Pulmonary artery endothelial cell (primary cell): ENCODE measurements at places on chromosomes 7 and 10.

DNA sequence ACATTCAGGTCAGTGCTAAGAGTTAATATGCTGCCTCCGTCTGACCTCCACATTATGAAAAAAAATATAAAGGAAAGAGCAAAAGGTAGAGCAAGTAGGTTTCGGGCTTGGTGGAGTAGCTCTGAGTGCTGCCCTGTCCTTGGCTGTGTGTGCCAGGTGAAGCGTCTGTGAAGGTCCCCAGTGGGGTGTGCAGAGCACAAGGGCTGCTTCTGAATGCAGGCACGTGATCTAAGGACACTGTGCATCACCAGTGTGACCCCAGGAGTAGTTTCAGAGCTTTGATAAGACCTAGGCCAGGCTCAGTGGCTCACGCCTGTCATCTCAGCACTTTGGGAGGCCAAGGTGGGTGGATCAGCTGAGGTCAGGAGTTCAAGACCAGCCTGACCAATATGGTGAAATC, 36.0 kb downstream of the KLF6 start:
- no peak for DNase-seq

DNA sequence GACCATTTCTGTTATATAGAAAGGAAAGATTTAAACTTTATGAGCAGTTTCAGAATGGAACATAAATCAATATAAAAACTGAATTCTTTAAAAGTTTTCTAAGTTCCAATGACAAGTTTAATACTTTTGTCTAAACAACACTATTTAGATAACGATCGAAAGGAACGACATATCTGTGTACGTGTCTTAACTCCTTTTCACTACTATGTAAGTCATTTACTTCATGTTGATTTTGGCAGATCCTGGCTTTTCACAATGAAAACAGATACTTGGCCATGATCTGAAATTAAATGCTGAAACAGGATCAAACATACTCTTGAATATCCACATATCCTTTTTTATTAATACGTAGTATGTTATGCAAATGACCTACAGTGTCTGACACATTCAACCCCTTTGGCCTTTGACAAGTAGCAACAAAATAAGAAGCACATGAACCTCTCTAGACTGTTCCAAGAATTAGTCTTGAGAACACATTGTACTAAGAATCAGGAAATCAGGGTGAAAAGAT, 41.9 kb downstream of the RNLS start:
- DNase-seq = peak; percentile 48

GRCh38 chr7:2621061-2621828, 10.5 kb upstream of the TTYH3 start:
- DNase-seq = no peak

DNA sequence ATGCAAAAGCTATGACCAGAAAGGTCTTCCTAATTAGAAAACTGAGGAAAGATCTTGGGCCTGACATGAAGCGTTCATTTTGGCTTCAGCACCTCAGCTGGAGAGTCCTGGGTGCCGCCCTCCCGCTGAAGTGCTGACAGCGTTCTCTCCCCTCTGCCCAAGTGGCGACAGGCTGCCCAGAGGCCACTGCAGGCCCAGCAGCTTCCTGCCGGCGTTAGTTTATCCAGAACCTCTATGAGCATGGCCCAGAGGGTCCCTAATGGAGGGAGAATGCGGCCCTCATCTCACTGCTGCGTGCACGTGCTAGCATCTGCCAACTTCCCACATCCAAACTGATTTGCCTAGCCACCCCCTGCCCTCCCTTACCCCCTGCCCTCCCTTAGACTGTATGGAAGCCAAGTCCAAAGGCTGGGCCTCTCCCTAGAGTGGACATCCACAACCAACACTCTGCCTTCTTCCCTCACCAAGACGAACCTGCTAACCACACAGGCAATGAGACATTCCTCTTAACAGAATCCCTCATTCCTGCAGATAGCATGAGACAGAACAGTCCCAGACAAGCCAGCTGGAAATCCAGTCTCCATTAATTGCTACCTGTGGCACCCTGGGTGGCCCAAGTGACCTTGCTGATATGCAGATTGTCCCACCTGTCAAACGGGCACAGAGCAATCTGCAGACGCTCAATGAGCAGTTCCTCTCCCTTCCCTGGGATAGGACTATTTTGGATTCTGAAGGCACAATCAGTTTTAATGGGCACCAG, 108.4 kb downstream of the C10orf90 start:
- DNase-seq = no peak

GRCh38 chr7:137703291-137704010, 143.3 kb downstream of the DGKI start:
- no peak for DNase-seq

GRCh38 chr7:34041707-34042106, 136.4 kb downstream of the BMPER start:
- DNase-seq = no peak

- DNase-seq = no peak
Measured at GRCh38 chr10:70669015-70669414, 3.3 kb upstream of the ADAMTS14 start.

DNA sequence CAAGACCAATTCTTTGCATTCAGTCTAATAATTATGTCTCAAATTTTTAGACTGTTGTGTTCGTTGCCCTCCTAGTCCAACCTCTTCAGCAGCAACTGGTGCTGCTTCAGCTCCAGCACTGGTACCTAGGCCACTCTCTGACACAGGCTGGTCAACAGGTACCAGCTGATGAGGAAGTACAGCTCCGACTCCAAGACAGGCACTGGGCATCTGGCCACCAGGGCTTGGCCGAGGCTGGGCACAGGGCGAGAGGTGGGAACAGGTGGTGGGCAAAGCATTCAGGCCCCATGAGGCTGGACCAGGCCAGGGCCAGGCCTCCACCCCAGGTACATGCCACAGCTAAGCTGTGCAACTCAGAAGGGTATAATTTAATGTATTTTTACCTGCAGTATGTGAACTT, 151.5 kb upstream of the AGR3 start:
- DNase-seq = no peak

DNA sequence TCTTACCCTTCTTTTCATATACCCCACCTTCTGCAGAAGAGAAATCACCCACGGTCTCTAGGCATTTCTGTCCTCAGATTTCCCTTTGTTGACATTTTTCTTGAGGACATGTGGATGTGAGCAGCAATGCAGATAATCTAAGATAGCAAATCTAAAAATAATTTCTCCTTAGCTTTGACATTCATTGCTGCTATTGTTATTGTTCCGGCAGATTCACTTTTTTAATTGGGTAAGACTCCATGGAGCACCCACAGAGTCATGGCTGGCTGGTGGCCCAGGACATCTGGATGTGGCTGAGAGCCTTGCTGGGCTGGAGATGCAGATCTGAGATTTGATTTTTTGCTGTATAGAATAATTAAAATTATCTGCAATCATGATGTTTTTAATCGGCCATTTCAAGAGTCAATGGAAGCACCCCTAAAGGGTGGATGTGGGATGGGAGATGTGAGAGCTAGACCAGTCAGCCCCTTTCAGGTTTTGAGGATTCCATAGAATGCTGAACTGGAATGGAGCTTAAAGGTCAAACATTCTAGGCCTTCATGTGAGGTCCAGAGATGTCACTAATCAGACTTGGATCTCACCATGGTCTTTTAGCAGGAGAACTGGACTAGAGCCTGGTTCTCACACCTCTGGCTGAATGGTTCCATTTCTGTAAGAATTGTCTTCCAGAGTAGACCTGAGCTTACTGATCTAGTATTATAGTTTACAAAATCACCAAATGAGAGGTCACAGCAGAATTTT, 37.5 kb downstream of the TAS2R41 start:
- no peak for DNase-seq

DNA sequence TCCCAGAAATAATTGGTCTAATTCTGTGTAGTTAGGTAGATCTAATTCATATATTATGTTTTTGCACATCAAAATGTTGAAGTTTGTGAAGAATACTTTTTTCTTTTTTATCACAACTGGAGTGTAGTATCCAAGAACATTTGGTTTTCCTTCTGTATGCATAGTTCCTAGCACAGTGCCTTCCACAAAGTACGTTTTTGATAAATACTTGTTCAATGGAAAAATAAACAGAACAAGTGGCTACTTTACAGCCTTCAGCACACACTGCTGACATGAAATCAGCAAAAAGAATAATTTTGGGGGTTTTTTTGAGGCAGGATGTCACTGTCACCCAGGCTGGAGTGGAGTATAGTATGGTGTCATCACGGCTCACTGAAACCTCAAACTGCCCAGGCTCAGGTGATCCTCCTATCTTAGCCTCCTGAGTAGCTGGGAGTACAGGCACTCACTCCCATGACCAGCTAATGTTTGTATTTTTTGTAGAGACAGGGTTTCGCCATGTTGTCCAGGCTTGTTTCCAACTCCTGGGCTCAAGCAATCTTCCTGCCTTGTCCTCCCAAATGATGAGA, 27.9 kb downstream of the TARP start:
- no peak for DNase-seq

DNA sequence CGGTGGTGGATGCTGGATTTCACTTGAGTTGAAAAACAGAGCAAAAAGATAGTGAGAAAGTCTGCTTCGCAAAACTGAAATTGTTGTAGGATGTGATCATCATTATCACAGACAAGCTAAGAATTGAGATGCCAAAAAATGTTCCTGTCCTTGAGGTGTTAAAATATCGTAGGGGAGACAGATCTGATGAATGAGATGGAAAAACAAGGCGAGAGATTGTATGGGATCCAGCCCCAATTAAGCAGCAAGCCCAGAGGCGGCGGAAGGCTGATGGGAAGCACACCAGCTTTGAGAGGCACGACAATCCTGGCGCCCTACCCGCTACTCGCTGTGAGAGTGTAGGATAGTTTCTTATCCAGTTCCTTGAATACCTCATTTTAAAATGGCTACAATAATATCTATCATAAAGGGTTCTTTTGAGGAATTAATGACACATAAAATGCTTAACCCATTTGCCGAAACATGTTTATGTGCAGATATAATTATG, 131.1 kb upstream of the PTN start:
- DNase-seq = no peak

DNA sequence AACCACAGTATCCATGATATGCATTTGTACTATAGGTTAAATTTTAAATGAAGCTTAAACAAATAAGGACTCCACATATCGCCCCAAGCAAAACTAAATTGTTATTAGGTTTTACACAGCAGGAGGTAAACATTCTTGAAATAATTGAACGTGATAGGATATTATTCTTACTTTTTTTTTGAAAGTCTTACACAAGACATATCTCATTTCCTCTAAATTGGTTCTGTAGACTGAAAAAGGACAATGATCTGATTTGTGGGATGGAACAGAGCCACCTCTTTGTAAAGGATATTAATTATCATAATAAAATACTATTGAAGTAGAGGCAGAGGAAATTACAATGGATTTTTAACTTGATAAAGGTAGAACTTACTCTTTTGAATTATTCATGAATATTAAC, 155.1 kb upstream of the SEMA3D start:
- DNase-seq = no peak

DNA sequence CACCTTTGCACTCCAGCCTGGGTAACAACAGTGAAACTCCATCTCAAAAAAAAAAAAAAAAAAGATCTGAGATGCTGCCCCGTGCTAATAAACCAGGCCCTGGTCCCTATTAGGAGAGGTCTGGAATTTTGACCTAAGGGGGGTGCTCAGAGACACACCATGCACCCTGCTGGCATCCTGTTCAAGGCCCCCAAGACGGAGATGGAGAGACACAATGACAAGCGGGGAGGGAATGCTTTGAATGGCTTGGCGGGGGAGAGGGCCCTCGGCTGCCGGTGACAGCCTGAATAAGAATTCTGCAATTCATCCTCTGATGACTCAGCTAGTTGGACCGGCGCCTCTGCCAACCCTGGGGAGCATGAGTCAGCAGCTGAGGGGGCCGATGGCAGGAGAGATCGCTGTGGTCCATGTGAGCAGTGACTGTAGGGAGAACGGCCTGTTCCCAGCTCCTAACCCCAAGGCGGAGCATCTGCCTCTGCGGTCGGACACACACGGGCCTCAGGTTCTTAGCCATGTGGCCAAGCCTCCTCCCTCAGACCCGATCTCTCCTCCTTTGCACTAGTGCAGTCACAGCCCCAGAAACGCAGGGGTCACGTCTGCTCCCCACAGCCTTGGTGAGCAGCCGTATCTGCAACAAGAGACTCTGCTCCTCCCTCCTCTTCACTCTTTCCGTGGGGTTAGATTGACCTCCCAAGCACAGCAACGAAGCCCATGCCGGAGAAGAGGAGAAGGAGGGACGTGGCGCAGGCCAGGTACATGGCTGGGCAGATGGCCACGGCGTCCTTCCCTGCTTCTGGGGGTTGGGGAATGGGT, 14.9 kb downstream of the TRIM56 start:
- DNase-seq = peak; percentile 88

DNA sequence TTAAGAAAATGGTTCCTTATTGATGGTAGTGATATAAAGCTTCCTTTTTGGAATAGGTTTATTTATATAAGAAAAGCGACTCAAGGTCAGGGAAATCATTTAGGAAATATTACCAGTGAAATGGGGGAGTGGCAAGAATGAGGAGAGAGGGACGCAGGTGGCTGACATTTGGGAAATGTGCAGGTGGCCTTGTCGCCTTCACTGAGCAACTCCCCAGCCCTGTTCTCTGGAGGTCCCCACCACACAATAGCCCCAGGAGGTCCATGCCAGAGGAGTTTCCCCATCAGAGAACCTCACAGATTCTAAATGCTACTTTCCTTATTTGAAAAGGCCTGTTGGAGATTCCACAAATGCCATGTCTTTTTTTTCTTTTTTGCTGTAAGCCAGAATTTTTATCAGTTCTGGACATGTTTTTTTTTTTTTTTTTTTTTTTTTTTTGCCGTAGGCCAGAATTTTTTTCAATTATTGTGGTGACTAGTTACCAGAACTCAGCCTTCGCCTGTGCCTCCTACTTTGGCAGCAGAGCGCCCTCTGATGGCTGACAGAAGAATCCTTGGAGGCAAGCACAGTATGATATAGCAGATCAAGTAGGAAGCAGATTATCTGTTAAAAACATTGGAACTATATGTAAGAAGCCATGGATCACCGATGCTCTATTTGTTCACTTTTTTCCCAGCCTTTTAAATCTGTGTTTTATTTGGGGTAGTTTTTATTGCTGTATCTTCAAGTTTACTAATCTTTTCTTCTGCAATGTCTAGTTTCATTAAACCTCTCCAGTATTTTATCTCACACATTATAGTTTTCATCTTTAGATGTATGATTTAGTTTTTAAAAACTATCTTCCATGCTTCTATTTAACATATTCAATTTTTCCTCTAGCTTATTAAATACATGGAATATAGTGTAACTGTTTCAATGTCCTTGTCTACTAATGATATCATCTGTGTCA, 18.6 kb downstream of the OPALIN start:
- DNase-seq = peak; percentile 44

GRCh38 chr7:92691578-92691977, 101.4 kb upstream of the FAM133B start:
- DNase-seq = no peak
